Left lobe of liver (tissue), 2 donors: ENCODE measurements at places on chromosomes 7 and 10. TPM values are rescaled to one million over a fixed set of nuclear protein-coding genes. Genes with fewer than 3 reads are reported as not detected.
A peak's percentile ranks its signal among the peaks of the same experiment; 100 is the strongest.

Gene CCL24
- 0.88 TPM for total RNA-seq

Gene FLNC
- total RNA-seq = 0.55 TPM

DNA sequence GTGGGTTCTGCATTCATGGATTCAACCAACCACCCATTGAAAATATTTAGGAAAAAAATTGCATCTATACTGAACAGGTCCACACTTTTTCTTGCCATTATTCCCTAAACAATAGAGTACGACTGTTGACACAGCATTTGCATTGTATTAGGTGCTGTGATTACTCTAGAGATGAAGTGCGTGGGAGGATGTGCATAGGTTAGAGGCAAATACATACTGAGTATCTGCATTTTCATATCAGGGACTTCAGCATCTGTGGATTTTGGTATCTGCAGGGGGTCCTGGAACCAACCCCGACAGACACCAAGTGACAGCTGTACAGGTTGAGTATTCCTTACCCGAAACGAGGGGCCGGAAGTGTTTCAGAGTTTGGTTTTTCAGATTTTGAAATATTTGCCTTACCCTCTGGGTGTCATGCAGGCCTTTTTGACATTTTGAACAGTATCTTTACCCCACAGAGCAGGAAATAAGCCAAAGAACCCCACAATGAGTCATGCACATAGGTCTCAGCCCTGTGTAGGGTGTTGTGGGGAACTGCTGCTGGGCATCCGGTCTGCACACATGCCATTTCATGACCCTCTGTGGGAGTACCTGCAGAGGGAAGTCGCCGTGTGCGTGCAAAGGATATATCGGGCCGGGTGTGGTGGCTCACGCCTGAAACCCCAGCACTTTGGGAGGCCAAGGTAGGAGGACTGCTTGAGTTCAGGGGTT is 14.5 kb downstream of the NUDT5 start:
- no peak for DNase-seq

DNA sequence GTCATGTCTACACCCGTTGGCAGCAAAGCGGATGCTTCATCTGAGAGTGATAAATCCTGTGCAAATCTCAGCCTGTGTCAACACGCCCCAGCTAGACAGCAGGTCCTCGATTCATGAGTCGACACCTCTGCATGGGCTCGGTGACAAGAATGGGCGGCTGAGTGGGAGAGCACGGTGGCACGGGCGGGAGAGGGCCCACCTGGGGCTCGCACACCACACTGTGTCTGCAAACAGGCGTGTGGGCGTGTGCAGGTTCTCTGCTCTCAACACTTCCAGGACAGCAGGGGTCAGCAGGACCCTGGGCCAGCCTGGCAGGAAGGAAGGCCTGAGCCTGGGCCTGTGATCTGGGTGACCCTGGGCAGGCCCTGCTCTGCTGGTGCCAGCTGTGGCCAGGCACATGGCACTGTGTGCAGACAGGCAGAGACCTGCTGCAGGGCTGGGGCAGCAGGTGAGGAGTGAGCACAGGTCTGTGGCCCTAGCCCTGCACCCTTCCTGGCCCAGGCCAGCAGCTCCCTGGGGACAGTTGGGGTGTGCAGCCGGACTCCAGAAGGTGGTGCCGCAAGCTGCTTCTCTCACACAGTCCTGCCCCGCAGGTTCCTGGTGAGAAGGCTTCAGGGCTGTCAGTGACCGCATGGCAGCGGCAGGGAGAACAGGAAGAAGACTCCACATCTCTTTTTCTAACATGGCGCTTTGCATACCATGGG is 216.4 kb downstream of the ELFN1 start:
- DNase-seq = no peak

GRCh38 chr7:81926-82756 is 110.2 kb upstream of the FAM20C start:
- DNase-seq = peak; percentile 44

DNA sequence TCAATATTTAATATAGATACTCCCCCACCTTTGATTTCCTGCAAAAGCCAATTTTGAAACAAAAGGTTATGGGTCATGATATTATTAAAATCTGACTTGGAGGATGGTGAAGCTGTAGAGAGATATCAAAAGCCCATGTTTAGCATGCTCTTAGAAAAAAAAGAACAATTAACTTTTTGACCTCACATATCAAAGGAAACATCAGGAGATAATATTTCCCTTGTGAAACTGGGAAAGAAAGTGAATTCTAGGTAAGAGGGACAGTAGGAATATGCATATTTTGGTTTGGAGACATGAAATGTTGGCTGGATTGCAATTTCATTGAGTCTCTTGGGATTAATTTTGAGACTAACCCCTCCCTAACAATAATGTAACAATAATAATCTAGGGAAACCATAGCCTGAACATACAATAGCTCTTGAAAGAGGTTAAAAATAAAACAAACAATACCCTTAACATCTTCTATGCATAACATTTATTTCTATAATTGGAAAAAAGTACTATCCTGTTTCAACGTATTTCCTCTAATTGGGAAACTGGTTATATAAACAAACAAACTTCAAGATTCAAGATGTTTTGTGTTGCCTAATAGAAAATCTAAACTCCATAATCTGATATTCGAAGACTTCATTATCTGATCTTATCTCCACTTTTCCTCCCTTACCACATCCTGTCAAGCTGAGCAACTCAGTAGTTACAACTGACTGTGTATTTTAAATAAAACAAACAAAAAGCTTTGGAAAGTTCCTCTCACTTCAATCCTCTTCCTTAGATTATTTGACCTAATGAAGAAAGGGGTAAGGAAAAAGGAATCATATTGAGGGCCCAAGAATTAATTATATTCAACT is 14.8 kb downstream of the TMEM26 start:
- DNase-seq = no peak

GRCh38 chr7:101717628-101718357 is 88.7 kb upstream of the MYL10 start:
- peak; percentile 62 for DNase-seq
